Stimulated activated CD8-positive, alpha-beta memory T cell treated with anti-CD3 and anti-CD28 coated beads, Interleukin-2, amount 100 ng/mL, for 1 hour (primary cell): ENCODE measurements at places on chromosomes 11 and 22.

DNA sequence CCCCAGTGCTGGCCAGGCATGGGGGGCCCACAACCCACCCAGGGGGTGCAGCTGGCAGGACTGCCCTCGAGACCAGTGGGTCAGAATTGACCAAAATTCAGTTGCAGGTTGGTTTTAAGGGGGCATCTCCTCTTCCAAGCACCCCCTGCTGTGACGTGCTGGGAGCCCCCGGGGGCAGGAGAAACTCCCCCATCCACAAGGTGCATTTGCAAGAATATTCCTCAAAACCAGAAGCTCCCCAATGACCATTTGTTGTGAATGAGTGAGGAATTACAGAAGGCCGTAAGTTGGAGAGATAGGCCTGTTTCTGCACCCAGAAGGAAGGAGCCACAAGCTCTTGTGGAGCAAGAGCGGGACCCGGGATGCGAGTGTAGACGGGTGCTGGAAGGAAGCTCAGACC, 414.5 kb downstream of the BRD1 start:
- no peak for DNase-seq

DNA sequence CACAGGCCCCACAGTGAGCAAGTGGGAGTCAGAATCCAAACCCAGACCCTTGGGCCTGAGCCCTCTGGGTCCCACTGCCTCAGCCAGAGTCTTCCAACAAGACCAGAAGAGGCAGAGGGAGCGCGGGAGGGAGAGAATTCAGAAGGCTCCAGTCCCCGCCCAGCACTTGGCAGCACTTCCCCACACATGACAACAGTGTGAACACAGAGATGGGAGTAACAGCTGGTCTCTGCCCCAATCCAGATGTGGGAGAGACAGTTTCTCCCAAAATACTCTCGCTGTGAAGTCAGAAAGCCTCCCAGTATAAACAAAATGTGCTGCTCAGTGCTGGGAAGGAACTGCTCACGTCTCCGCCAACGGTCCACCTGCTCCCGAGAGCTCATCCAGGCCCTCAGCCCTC, 219.9 kb downstream of the MN1 start:
- DNase-seq = no peak

DNA sequence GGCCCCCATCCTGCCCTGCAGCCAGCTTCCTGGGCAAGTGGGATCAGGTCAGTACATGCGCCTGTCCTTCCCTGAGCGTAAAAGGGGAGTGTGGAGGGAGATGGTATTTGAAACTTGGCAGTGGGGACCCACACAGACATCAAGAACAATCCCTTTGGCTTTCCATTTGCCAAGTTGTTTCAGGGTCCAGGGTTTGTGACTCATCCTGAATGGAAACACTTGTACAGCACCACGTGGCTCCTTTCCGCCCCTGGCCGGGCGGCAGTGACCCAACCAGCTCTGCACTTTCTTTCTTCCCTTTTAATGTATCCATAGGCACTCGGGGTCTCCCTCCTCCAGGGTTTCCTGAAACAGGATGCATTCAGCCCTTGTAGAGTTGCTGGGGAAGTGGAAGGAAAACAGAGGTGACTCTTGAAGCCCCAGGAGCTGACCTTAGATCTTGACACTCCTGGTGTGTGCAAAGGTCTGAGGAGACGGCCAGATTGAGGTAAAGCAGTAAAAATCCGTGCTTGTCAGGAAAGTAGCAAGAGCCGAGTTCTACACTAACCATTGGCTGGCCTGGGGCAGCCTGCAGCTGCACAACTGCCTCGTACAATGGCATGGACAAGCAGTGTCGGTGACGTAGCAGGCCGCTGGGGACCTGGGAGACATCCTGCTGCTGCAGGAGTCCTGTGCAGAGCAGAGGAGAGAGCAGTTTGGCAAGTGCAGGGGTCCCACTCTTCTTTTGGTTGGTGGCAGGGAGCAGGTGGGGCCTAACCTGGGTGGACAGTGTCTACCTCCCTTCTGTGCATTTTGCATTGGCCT, 189.8 kb downstream of the SNX19 start:
- DNase-seq = no peak

DNA sequence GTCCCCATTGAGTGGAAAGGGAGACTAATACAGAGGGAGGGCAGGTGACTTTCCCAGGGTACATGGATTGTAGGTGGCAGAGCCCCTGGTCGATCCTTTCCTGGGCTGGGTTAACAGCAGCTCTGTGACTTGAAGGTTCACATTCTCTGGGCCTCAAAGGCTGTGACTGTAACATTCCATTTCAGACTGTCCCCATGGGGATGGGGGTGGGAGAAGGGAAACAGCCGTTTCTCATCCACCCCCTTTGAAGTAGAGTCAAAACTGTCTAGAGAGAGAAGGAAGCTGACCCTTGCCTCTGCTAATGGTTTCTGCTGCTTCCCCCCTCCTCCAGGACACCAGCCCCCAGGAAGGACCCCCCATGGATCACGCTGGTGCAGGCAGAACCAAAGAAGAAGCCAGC, 19.2 kb downstream of the MICALL1 start:
- DNase-seq = no peak

- no peak for DNase-seq
These were observed 277.3 kb downstream of the RAB38 start for GRCh38 chr11:87897921-87898320.

DNA sequence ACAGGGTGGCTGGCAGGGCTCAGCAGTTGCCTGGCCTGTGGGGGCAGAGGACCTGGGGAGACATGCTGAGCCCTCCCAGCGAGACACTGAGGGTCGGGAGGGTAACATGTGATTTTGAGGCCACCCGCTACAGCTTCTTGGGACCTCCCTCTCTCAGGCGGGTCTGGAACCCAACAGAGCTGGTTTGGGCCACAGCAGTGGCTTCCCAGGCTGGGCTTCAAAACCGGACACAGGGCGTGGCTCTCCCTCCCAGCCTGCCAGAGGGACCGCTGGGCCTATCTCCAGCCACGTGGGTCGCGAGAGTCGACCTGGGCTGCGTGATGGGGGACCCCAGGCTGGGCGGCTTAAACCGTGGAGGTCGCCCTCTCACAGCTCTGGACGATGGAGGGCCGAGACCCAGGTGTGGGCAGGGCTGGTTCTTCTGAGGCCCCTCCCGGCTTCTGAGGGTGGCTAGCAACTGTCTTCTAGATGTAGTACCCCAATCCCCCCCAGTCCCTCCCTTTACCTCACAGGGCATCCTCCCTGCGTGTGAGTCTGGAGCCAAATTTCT, 91.7 kb downstream of the KCNQ1 start:
- DNase-seq = no peak

DNA sequence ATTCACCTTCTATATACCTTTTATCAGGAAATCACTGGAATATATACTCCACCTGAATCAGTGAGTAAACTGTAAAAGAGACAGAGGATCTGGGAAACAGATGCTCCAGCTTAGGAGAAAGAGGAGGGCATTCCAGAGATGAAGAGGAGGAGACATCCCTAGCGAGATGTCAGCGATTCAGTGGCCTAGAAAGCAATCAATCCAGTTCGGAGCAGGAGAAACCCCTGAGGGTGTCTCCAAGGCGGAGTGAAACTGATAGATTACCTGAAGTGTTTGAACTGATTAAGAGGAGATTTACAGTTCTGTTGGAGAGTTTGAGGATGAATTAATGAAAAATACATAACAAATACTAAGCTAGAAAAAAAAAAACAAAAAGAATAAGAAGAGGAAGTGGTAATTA, 24.5 kb upstream of the TNRC6B start:
- no peak for DNase-seq

DNA sequence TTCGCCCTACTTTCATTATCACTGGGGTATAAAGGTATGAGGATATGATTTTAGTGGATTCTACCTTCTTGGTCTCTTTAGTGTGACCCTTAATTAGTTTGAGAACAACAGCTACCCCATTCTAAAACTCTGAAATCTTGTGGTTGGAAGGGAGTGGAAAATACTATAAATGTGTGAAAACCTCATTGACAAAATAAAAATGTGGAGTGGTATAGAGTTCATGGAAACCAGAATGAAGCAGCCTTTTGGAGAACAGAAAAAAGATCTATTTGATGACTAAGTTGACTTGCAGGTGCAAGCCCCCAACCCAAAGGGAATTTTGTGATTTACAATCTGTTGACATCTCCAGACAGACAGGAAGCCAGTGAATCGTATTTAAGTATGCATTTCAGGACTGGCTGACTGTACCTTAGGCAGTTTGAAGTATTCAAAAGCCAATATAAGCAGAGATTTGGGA, 75.8 kb downstream of the GAS2 start:
- no peak for DNase-seq

DNA sequence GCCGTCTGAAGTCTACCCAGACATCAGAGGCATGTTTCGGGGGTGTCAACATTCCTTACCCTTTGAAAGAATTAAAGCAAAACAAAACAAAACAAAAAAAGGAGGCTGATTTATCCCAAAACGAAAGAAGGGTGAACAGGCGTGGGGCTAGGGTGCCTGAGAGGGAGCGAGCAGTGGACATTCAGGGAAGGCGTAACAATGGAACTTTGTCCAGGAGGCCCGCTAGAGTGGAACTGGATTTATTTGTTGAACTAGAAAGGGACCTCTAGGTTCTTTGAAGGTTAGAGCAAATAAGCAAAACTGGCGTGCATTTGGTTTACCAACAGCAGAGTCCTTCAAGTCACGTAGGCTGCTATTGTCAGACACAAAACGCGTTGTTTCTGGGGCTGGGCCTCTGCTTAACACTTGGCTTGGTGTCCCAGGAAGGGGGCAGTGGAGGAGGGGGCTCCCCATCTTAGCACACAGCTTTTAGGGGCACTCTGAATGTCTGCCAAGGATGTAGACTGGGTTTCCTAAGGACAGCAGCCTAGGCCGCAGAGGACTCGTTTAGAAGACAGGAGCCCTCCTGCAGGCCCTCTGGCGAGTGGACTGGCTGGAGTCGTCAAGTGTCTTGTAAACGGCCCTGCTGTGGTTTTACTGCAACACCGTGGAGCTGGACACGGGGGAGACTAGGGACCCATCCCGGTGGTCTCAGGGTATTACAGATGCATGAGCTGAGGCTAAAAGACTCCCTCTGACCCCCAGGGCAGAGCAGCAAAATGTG, 203.7 kb upstream of the SORL1-AS1 start:
- no peak for DNase-seq

- DNase-seq = no peak
These were observed 2.3 kb downstream of the LSP1 start for GRCh38 chr11:1854949-1855885.

- no peak for DNase-seq
These were observed 56.9 kb upstream of the WNT11 start for GRCh38 chr11:76263166-76263565.
